Left ventricle myocardium inferior (tissue), 1 donor: ENCODE measurements at places on chromosomes 4 and X.
A peak's percentile ranks its signal among the peaks of the same experiment; 100 is the strongest.

DNA sequence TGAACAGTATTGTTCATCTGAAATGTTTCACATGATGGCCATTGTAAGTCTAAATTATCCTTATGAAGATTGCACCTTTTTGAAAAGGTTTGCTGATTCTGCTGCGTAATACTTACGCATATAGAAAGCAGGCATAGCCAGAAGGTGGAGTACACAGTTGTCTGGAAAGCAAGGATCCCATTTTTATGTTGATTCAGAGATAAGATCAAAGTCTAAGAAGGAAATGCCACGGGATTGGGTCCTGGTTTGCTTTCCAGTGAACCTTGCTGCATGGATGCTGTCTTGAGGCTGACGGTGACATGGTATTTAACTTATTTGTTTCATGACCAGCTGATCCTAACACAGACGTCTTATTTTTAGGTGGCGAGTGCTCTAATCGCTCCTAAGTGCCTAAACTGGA lies 15.5 kb downstream of the MAGEA9B start:
- no peaks in the 10 kb centered on the region for H3K4me1 ChIP-seq
- no peak for DNase-seq

DNA sequence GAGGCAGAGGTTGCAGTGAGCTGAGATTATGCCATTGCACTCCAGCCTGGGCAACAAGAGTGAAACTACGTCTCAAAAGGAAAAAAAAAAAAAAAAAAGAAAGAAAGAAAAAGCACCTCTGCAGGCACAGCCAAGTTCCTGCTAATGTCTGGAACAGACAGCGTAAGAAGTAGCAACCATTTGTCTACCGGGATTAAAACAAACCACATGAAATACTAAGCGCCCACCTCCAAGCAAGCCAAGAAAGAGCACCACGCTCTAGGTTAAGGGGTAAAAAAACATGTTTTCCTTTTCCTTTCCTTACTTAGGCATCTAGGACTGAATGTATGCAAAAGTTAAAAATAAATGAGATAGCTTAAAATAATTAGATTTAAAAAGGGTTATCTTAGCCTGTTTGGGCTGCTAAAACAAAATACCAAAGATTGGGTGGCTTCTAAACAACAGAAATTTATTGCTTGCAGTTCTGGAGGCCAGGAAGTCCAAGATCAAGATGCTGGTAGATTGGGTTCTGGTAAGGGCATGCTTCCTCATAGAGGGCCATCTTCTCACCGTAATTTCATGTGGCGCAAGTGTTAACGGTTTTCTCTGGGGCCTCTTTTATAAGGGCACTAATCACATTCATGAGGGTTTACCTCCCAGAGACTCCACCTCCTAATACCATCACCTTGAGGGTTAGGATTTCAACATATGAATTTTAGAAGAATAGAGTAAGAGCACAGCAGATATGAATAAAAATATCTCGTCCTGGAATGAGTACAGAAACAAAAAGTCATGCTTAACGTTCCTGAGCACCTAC lies 12.3 kb downstream of the GPC4 start:
- H3K27ac ChIP-seq: no peak overlapping the region
- no peak overlapping the region for H3K4me3 ChIP-seq
- no peaks in the 10 kb centered on the region for H3K27me3 ChIP-seq
- no peaks in the 10 kb centered on the region for H3K36me3 ChIP-seq
- no peaks in the 10 kb centered on the region for H3K4me1 ChIP-seq
- no peak for DNase-seq

DNA sequence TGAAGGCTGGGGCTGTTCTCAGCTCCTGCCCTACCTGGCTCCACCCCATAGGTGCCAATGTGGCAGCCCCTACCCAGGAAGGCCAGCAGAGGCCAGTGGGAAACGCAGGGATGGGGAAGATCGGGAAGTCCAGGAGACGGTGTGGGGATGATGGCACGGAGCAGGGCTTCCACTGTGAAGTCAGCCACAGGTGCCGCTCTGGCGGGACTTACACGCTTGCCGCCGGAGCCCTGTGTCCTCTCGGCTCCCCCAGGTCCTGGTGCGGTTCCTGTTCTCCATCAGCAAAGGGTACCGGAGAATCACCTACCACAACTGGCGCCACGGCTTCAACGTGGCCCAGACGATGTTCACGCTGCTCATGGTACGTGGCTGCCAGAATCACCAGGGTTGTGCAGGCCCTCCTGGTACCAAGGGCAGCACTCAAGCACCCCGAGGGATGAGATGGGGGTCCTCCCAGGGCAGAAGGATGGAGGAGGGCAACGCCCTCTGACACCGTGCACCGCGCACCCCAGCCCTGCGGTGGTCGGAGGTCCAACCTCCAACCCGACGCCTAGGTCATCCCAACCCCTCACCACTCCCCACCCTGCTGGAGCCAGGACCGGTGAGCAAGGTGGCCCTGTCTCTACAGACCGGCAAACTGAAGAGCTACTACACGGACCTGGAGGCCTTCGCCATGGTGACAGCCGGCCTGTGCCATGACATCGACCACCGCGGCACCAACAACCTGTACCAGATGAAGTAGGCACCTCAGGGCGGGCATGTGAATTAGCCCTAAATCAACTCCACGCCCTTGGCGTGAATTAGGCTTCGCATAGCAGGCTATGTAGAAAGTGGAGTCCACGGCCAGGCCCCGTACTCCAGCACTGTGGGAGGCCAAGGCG lies 12.0 kb downstream of the ATP5ME start:
- peaks cover 14% of the 10 kb centered on the region for H3K4me1 ChIP-seq
- H3K27ac ChIP-seq: no peak overlapping the region
- DNase-seq: no peak
- H3K36me3 ChIP-seq: no peaks in the 10 kb centered on the region
- H3K4me3 ChIP-seq: no peak overlapping the region

- H3K27me3 ChIP-seq: no peaks in the 10 kb centered on the region
- no peaks in the 10 kb centered on the region for H3K36me3 ChIP-seq
- H3K4me3 ChIP-seq: no peak overlapping the region
These were observed 342.8 kb downstream of the DMD start for GRCh38 chrX:32868524-32868895.

GRCh38 chrX:107565015-107565414 lies 63.3 kb upstream of the PRPS1 start:
- H3K27ac ChIP-seq: no peak overlapping the region
- H3K4me1 ChIP-seq: no peaks in the 10 kb centered on the region
- no peaks in the 10 kb centered on the region for H3K36me3 ChIP-seq
- no peak for DNase-seq
- no peaks in the 10 kb centered on the region for H3K27me3 ChIP-seq

DNA sequence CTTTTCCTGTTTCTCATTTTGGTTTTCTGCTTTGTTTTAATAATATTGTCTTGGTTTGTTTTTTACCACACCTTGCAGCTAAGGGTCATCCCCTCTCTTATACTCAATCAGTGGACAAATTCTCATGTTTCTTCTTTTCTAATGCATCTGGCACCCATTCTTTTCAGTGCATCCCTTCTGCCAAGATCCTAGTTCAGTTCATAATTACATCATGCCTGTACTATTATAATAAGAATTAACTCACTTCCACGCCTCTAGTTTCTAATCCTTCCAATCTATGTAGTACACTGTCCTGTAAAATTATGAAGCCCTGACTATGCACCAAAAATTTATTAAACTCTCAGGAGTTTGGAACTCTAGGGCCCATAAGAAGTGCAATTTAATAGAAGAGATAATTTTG lies 126.1 kb downstream of the FAT4 start:
- H3K27ac ChIP-seq: no peak overlapping the region
- no peaks in the 10 kb centered on the region for H3K27me3 ChIP-seq
- no peaks in the 10 kb centered on the region for H3K4me1 ChIP-seq
- H3K4me3 ChIP-seq: no peak overlapping the region
- H3K36me3 ChIP-seq: no peaks in the 10 kb centered on the region

GRCh38 chrX:134634691-134635090 lies 23.6 kb downstream of the PLAC1 start:
- H3K4me1 ChIP-seq: no peaks in the 10 kb centered on the region
- no peak for DNase-seq
- no peak overlapping the region for H3K27ac ChIP-seq
- no peak overlapping the region for H3K4me3 ChIP-seq
- no peaks in the 10 kb centered on the region for H3K36me3 ChIP-seq
- no peaks in the 10 kb centered on the region for H3K27me3 ChIP-seq

DNA sequence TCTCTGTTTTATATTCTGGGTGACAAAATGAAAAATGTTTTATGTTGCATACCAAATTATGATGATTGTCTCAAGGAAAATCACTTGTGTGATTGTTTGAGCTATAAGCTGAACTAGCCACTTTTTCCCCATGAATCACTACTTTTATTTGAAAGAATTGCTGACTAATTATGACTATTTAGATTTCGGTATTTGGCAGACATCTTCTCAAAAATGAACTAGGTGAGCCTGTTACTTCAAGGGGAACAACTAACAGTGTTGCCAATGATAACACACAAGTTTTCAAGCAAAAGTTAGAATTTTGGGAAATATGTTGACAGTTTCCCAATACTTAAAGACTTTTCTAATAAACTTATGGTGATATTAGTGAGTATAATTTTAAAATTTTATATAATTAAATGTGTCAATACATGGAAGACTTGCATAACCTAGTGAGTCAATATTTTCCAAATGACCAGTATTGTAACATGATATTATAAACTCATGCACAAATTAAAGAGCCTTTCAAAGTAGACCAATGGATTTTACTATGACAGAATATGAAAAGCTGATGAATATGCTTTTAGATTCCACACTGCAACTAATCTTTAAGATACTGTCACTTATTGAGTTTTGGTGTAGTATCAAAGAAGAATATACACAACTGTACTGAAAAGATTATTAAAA lies 187.7 kb upstream of the GATB start:
- H3K27me3 ChIP-seq: no peaks in the 10 kb centered on the region
- no peak overlapping the region for H3K27ac ChIP-seq
- no peaks in the 10 kb centered on the region for H3K36me3 ChIP-seq
- no peak for DNase-seq
- H3K4me3 ChIP-seq: no peak overlapping the region

- H3K36me3 ChIP-seq: no peaks in the 10 kb centered on the region
- no peak overlapping the region for H3K27ac ChIP-seq
- DNase-seq: no peak
- H3K4me3 ChIP-seq: no peak overlapping the region
These were observed 36.0 kb downstream of the PF4 start for GRCh38 chr4:73945674-73946449.

- peaks cover 24% of the 10 kb centered on the region for H3K4me1 ChIP-seq
- H3K27me3 ChIP-seq: no peaks in the 10 kb centered on the region
- no peak overlapping the region for H3K4me3 ChIP-seq
- DNase-seq: no peak
- H3K27ac ChIP-seq: peak overlapping the region; percentile 56
- no peaks in the 10 kb centered on the region for H3K36me3 ChIP-seq
These were observed 78.9 kb upstream of the FAM9C start for GRCh38 chrX:13123247-13123856.

GRCh38 chr4:61575796-61576195 lies 375.7 kb downstream of the ADGRL3 start:
- DNase-seq: no peak
- no peaks in the 10 kb centered on the region for H3K36me3 ChIP-seq
- no peaks in the 10 kb centered on the region for H3K27me3 ChIP-seq

- H3K4me3 ChIP-seq: no peak overlapping the region
- no peak overlapping the region for H3K27ac ChIP-seq
- no peak for DNase-seq
These were observed 323.2 kb upstream of the GIMD1 start for GRCh38 chr4:106691749-106692148.

DNA sequence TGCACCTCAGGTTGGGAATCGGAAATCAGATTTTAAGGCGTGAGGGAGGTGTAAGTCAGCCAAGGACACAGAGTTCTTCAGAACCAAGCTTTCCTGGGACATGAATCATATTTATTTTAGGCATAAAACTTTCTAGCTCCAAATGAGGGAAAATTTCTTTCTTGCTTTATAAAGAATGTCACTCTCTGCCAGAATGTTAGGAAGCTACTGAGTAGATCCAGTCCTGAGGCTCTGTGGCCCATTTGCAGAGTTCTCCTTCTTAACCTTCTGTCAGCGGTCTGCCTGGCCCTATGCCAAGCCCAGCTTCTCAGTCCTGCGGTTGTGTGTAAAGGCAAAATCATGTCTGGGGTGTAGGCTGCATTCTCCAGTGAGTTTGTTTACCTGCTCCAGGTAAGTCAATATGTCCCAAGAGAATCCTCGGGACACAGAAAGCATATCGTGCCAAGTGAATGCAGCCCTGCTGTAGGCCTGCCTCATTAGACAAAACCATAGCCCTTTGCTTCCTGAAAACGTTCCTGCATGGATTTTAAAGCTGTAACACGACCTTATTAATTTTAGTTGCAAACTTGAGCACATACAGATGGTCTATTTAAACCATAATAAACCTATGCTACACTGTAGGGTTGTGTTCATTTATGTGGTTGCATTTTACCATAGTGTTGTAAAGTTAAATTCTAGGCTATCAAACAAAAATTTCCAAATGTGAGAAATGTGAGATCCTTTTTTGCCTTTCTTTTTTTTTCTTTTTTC lies 29.2 kb upstream of the CCNI start:
- H3K4me1 ChIP-seq: peaks cover 31% of the 10 kb centered on the region
- peaks cover 23% of the 10 kb centered on the region for H3K27me3 ChIP-seq
- H3K36me3 ChIP-seq: no peaks in the 10 kb centered on the region
- peak overlapping the region; percentile 14 for H3K4me3 ChIP-seq

- H3K4me3 ChIP-seq: no peak overlapping the region
- no peak overlapping the region for H3K27ac ChIP-seq
- DNase-seq: no peak
- H3K36me3 ChIP-seq: peaks cover 17% of the 10 kb centered on the region
- H3K27me3 ChIP-seq: no peaks in the 10 kb centered on the region
- peaks cover 58% of the 10 kb centered on the region for H3K4me1 ChIP-seq
These were observed 23.4 kb downstream of the FBXO8 start for GRCh38 chr4:174260099-174260498.

DNA sequence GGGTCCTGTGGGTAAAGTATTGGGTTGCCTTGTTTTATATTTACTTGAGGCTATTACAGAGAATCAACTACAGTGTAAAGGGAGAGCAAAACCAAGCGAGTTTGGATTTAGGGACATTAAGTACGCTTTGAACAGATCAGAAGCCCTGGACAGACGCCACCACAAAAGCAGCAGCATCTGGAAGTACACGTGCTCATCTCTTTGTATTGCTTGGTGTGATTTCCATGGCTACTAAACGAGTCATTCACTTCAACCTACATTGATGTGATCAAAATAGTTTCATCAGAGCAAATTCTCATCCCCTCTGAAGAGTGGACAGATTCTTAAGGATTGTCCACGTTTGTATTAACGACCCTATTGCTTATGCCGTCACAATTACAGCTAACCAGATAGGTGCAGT lies 85.1 kb downstream of the SORBS2 start:
- H3K4me1 ChIP-seq: peaks cover 92% of the 10 kb centered on the region
- no peak overlapping the region for H3K4me3 ChIP-seq
- H3K27ac ChIP-seq: peak overlapping the region; percentile 64
- H3K27me3 ChIP-seq: no peaks in the 10 kb centered on the region
- DNase-seq: no peak

DNA sequence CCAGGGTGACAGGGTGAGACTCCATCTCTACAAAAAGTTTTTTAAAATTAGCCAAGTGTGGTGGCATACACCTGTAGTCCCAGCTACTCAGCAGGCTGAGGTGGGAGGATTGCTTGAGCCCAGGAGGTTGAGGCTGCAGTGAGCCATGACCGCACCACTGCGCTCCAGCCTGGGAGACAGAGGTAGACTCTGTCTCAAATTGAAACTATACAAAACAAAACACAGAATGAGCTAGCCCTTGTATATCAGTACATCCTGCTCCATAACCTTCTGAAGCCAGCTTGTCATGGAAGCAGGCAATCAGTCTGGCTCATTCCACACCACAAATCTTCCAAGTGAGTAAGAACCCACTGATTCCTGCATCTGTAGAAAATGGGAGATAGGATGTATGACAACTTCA lies 49.0 kb downstream of the CD99L2 start:
- no peaks in the 10 kb centered on the region for H3K36me3 ChIP-seq
- no peak overlapping the region for H3K27ac ChIP-seq
- no peak overlapping the region for H3K4me3 ChIP-seq

- no peak for DNase-seq
- no peak overlapping the region for H3K4me3 ChIP-seq
- H3K36me3 ChIP-seq: no peaks in the 10 kb centered on the region
These were observed 134.8 kb downstream of the FRYL start for GRCh38 chr4:48645225-48645794.
